Pancreas (tissue), 10 donors: ENCODE measurements at places on chromosomes 6 and 20. TPM values are rescaled to one million over a fixed set of nuclear protein-coding genes. Genes with fewer than 3 reads are reported as not detected.

GRCh38 chr6:111580826-111581505 is 24.7 kb downstream of the TRAF3IP2 start:
- peaks cover 33% of the 10 kb centered on the region for H3K36me3 ChIP-seq
- DNase-seq: no peak
- peaks cover 20% of the 10 kb centered on the region for H3K4me1 ChIP-seq

The GABRR1 gene
- not detected for total RNA-seq

DNA sequence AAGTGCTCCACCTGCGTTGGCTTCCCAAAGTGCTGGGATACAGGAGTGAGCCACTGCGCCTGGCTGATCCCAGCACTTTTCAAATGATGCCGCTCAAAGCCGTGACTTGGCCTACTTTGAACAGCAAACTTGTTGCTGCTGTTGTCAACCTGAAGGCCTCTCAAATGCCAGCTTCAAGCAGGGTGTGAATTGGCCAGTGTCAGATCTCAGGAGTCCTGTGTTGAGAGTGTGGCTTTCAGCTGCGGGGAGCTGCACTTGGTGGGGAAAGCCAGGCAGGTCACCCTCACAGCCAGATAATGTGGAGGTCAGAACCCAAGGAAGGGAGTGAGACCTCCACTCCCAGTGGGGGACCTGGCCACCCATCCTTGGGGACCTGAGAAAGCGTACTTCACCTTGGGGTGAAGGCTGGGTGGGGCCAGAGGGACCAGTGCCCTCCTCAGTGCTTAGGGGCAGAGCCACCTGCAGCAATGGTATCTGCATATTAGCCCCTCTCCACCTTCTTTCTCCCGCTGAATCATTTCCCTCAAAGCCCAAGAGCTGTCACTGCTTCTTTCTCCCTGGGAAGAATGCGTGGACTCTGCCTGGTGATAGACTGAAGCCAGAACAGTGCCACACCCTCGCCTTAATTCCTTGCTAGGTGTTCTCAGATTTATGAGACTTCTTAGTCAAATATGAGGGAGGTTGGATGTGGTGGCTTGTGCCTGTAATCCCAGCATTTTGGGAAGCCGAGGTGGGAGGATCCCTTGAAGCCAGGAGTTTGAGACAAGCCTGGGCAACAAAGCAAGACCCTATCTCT is 19.1 kb upstream of the PANK2 start:
- H3K27me3 ChIP-seq: no peaks in the 10 kb centered on the region
- H3K36me3 ChIP-seq: no peaks in the 10 kb centered on the region
- no peaks in the 10 kb centered on the region for H3K4me1 ChIP-seq
- H3K4me3 ChIP-seq: no peak overlapping the region

The ATP6V1G2 gene
- 0.81 TPM for total RNA-seq

The IL17F gene
- not detected for total RNA-seq

DNA sequence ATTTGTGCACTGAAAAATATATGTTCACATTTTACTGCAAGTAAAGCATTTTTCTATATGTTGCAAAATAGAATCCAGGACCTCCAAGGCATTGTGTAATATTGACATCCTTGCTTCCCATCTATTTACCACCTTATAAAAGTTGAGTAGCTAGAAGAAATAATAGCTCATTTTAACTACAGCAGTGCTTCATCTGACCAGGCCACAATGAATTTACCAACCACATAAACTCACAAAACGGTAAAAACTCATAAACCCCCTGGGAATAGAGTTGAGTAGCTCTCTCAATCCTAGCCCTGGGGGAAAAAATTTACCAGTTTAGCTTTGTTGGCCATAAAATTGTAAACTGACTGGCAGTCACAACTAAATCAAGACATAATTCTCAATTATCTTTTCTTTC is 3.9 kb downstream of the ATXN1 start:
- no peaks in the 10 kb centered on the region for H3K27me3 ChIP-seq
- no peak overlapping the region for H3K4me3 ChIP-seq
- H3K27ac ChIP-seq: no peak overlapping the region
- DNase-seq: no peak
- H3K36me3 ChIP-seq: no peaks in the 10 kb centered on the region
- H3K4me1 ChIP-seq: peaks cover 42% of the 10 kb centered on the region

GRCh38 chr6:130314271-130314670 is 51.5 kb upstream of the TMEM200A start:
- no peak overlapping the region for H3K4me3 ChIP-seq
- no peaks in the 10 kb centered on the region for H3K27me3 ChIP-seq
- H3K36me3 ChIP-seq: no peaks in the 10 kb centered on the region
- H3K4me1 ChIP-seq: no peaks in the 10 kb centered on the region

The UST gene
- total RNA-seq: 17.6 TPM

DNA sequence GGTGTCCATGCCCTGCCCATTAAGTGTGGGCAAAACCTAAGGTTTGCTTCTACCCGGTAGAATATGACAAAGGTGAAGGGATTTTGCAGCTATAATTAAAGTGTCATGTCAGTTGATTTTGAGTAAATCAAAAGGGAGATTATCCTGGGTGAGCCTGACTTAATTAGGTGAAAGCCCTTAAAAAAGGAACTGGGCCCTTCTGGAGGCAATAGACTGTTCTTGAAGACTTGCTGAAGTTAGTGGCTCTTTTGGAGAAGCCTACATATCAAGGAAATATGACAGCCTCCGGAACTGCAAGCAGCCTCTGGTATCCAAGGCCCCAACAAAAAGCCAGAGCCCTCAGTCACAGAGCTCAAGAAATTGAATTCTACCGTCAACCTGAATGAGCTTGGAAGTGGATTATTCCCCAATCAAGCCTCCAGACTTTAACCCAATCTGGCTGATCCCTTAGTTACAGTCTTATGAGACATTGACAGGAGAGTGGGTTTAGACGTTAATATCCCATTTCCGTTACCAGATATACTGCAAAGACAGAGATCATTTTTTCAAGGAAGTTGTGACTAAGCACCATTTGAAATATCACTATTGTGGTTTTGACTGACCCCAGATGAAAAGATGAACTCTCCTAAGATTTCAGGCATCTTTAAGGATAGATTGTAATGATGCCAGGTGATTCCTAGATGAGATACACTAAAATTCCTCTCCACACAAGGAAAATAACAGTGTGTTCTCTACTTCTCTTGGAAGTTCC is 303.4 kb downstream of the PLCB1 start:
- no peaks in the 10 kb centered on the region for H3K36me3 ChIP-seq
- no peak overlapping the region for H3K27ac ChIP-seq
- H3K4me1 ChIP-seq: no peaks in the 10 kb centered on the region
- DNase-seq: no peak
- no peak overlapping the region for H3K4me3 ChIP-seq
- no peaks in the 10 kb centered on the region for H3K27me3 ChIP-seq

GRCh38 chr6:132310921-132311320 is 90.4 kb downstream of the MOXD1 start:
- H3K36me3 ChIP-seq: no peaks in the 10 kb centered on the region
- no peak overlapping the region for H3K27ac ChIP-seq
- no peaks in the 10 kb centered on the region for H3K27me3 ChIP-seq
- H3K4me3 ChIP-seq: no peak overlapping the region
- no peak for DNase-seq

The LAMA2 gene
- 9.7 TPM for total RNA-seq

DNA sequence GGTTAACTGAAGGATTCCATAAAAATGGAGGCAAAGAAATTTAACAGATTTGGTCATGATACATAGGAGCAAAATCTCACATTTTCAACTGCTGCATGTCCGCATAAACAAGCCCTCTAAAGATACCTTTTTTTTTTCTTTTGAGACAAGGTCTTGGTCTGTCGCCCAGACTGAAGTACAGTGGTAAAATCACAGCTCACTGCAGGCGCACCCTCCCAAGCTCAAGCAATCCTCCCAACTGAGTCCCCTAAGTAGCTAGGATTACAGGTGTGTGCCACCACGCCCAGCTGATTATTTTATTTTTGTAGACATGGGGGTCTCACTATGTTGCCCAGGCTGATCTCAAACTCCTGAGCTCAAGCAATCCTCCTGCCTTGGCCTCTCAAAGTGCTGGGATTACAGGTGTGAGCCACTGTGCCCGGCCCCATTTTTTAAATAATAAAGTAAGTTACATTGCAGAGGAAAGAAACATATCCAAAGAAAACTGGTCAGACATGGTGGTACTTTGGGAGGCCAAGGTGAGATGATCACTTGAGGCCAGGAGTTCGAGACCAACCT is 13.7 kb downstream of the MDN1 start:
- H3K27me3 ChIP-seq: no peaks in the 10 kb centered on the region
- no peak overlapping the region for H3K4me3 ChIP-seq
- H3K27ac ChIP-seq: no peak overlapping the region
- no peaks in the 10 kb centered on the region for H3K36me3 ChIP-seq
- H3K4me1 ChIP-seq: no peaks in the 10 kb centered on the region
- DNase-seq: no peak

The MYLK4 gene
- total RNA-seq: 0.87 TPM

The SOBP gene
- total RNA-seq: 3.4 TPM

The RNF217 gene
- 8.5 TPM for total RNA-seq

- H3K27ac ChIP-seq: no peak overlapping the region
- no peaks in the 10 kb centered on the region for H3K36me3 ChIP-seq
- no peaks in the 10 kb centered on the region for H3K4me1 ChIP-seq
- DNase-seq: no peak
- no peak overlapping the region for H3K4me3 ChIP-seq
- no peaks in the 10 kb centered on the region for H3K27me3 ChIP-seq
Measured at GRCh38 chr6:22112461-22112860, 184.4 kb downstream of the PRL start.

The GJA10 gene
- total RNA-seq: not detected

The CPNE5 gene
- total RNA-seq: 1.5 TPM

The RBBP8NL gene
- 1.1 TPM for total RNA-seq

The FLRT3 gene
- total RNA-seq: 1.3 TPM

The LPA gene
- total RNA-seq: 1.4 TPM

- H3K4me1 ChIP-seq: no peaks in the 10 kb centered on the region
- H3K27me3 ChIP-seq: no peaks in the 10 kb centered on the region
- no peak overlapping the region for H3K4me3 ChIP-seq
- DNase-seq: no peak
Measured at GRCh38 chr20:45052698-45053429, 48.1 kb downstream of the KCNS1 start.

The EXOC2 gene
- total RNA-seq: 6.2 TPM
